Mesenteric fat pad (tissue), 1 donor: ENCODE measurements at places on chromosomes 7 and 10. TPM values are rescaled to one million over a fixed set of nuclear protein-coding genes. Genes with fewer than 3 reads are reported as not detected.

DNA sequence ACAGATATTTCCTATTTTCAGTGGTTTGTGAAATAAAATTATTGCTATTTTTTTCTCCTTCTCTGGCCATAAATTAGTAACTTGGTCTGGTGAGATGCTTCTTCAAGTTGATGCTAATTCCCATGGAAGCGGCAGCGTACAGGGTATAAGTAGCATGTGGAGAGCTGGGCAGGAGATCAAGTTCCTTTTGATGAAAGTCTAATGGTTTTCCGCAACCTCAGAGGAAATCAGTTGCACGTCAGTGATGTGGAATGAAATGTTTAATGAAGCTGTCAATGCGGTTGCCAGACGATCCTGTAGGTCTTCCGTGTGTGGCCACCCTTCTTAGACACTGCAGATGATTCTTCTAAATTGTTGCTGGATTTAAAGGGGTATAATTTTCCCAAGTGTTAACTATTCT lies 236.4 kb upstream of the GRM3 start:
- no peak for DNase-seq

- DNase-seq: no peak
Observed at GRCh38 chr10:91756286-91756685, 41.9 kb upstream of the TNKS2 start.

- no peak for DNase-seq
Observed at GRCh38 chr7:17384400-17384799, 85.9 kb downstream of the AHR start.

DNA sequence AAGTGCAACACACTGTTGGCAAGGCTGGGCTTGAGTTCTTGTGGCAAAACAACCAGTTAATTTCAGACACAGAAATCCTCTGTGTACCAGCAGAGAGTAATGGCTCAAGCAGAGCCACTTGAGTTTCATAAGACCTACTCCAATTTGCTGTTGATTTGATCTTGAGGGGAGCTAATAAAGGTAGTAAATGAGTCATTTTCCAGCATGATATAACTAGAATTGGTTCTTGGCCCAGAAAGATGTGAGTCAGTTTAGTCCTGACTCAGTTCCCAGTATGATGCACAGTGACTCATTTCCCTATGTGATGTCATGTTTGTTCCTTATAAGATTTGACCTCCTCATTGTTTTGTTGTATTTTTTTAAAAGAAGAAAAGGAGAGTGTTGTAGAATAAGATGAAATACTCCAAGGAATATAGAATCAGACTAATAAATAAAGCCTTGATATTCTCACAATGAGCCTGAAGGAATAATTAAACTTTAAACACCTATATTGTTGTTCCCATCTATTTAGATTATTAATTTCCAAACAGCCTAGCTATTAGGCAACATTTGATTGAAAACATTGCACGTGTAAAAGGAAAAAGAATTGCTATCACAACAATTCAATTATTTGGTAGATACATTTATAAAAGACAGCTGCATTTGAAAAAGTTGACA lies 186.2 kb downstream of the REEP3 start:
- DNase-seq: no peak

DNA sequence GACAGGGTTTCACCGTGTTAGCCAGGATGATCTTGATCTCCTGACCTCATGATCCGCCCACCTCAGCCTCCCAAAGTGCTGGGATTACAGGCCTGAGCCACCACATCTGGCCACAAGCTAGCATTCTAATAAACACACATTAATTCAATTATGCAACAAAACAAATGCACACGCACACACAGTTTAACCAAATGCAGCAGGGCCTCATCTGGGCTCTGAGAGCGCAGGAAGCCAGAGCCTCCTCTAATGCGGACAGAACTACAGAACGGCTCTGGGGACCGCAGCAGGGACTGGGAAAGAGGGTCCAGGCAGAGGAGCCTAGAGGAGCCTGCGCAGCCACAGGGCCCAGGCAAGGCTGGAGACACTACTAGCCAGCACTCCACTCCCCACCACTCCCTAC lies 3.8 kb downstream of the MAD1L1 start:
- no peak for DNase-seq

DNA sequence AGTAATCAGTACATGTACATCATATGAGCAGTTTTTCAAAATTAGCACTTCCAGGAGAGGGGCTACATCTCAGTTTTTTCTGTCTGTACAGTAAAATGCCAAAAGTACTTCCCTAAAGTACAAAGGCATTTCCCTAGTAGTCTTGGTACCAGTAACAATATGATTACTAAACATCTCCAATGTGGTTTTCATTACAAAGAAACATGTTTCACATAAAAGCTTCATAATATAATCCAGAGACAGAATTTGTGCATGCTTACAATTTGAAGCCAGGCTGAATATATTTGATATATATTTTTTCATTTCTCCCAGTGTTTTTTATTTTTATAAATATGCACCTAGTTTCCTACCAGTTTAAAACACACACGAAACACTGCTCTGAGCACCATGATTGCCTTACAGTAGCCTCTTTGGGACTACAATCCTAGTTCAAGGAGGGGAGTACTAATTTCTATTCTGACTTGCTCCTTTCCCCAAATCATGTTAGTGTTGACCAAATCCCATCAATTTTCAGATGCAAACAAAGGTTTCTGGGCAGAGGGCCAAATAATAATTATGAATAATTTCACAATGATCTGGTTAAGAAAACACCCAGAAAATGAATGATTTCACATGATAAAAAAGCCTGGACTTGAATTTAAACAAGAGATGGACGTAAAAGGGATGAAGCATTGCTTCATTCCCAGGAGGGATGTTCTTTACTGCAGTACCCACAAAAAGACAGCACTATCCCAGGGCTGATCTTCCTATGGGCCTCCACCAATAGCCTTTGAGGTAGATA lies 201.3 kb downstream of the SLC25A13 start:
- DNase-seq: no peak

DNA sequence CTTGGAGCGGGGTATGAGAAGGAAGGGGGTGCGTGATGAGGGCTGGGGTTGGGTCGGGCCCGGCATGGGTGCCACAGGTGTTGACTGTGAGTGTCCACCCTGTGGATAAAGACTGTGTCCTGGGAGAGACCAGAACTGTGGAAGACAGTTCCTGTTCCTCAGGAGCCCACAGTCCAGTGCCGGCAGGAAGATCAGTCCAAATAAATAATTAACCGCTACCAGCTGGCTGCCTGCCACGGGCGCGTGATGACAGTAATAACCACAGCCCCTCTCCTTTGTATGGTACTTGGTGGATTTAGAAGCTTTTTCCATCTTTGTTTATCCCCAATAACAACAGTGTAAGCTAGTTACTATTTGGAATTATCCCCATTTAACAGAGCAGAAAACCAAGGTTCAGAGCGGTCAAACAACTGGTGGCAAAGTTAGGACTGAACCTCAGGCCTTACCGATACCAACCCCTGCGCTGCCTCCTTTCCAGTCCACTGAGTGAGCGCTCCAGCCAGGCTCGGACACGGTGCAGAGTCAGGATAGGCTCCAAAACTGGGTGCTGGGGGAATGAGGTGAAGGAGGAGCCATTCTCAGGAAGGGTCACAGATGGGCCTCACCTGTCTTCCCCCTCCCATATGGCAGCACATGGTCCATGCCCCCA lies 5.1 kb downstream of the ZMIZ1 start:
- no peak for DNase-seq

DNA sequence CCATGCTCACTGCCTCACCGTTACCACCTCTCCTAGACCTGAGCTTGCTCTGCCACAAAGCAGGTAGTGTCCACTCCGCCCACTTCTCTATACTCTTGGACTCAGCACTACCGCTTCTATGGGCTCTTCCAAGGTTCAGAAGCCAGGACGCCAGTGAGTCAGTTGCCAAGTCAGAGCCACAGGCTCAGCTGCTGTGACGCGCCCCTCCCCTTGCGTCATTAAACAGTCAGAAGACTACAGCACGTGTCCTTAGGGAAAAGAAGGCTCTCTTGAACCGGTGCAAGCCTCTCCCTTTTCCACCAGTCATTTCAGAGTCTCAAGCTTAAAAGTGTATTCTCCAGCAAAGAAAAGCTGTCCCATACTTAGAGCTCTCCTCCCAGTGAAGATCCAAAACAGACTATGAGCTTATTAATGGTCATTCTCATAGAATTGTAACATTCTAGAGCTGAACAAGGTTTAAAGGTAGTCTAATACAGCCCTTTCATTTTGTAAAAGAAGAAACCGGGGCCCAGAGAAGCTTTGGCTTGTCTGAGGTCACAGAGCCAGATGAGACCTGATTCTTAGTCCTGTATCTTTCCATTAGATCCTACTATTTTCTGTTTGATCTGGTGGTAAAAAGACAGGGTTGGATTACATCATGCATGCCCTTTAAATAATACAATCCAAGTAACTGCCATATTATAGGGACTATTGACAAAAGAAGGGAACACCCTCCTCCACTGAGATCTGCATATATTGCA lies 40.9 kb upstream of the MET start:
- DNase-seq: no peak

- no peak for DNase-seq
Observed at GRCh38 chr10:5321273-5321672, 43.5 kb upstream of the UCN3 start.

- DNase-seq: no peak
Observed at GRCh38 chr7:81811956-81812865, 42.4 kb upstream of the HGF start.

GRCh38 chr7:6392712-6393666 lies 54.8 kb downstream of the DAGLB start:
- no peak for DNase-seq

- no peak for DNase-seq
Observed at GRCh38 chr10:63603709-63604445, 82.7 kb downstream of the REEP3 start.

DNA sequence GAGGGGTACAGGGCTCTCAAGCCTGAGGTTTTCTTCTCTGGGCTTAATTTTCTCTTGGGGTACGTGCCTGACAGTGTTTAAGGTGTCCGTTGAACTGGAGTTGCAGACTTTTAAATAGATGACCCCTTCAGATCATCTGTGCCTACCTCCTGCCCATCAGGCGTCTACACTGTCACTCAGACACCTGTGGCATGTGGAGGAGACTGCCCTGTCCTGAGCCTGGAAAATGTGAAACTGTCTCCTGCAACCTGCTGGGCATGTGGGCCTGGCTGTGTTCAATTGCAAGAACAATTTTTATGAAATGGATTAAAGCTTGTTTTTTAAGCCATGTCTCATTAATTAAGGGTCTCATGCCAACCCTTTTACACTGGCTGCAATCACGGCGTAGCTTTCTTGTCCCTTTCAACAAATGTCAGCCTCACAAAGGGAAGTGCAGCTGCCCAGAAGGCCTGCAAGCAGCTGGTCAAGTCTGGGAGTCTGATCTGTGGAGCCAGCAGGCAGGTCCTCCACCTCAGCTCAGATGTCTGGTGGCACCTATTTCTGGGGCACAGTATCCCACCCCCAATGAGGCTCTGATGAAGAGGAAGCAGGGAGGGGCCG lies 8.8 kb downstream of the ATP5MF start:
- no peak for DNase-seq

- DNase-seq: no peak
Observed at GRCh38 chr10:117168729-117169128, 28.6 kb upstream of the KCNK18 start.

The FRG2B gene
- not detected for total RNA-seq

GRCh38 chr7:23788843-23789242 lies 78.8 kb downstream of the STK31 start:
- no peak for DNase-seq

DNA sequence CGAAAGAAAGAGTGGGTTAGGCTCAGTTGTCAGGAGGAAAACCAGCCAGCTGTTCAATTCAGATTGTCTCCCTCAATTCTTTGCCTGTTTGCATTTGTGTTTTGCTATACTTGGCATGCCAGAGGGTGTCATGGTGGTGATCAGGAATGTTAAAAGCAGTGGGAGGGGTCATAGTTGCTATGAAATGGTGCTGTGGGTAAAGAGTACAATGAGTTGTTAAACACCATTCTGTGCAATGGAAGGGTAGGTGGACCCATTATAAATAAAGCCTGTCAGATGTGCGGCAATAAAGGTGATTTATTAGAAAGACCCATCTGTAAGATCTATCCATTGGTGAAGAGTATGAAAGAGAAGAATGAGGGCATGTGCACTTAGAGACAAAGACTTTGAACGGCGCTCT lies 82.2 kb downstream of the MRPL32 start:
- DNase-seq: no peak

- no peak for DNase-seq
Observed at GRCh38 chr7:36127075-36127740, 25.8 kb upstream of the EEPD1 start.

GRCh38 chr7:140176122-140176701 lies 571 bp downstream of the KDM7A start:
- DNase-seq: no peak

DNA sequence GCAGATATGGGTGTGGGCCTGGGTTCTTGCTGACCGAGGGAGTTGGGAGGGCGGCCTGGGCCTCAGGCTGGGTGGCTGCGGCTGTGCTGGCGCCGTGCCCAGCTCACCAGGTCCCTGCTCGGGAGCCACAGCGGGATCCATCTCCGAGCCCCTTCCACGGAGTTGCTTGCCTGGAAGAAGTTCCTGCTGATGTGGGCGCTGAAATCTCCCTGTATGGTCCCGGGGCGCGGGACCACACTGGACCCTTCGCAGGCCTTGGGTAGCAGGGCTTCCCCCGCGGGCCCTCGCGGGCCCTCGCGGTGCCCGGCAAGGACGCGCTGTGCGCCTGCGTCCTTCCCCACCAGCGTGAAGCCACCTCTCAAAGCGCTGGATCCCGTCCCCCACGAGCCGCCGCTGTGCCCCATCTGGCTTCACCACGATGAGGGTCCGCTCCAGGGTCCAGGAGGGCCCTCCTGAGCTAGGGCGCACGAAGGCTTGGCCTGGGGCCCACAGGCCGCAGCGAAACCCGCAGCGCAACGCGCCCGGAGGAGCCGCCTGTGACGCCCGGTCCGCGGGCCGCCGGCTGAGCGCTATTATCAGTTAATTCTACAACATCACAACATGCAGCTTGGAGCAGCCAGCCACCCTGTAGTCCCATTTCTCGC lies 31.5 kb downstream of the RAB19 start:
- no peak for DNase-seq

DNA sequence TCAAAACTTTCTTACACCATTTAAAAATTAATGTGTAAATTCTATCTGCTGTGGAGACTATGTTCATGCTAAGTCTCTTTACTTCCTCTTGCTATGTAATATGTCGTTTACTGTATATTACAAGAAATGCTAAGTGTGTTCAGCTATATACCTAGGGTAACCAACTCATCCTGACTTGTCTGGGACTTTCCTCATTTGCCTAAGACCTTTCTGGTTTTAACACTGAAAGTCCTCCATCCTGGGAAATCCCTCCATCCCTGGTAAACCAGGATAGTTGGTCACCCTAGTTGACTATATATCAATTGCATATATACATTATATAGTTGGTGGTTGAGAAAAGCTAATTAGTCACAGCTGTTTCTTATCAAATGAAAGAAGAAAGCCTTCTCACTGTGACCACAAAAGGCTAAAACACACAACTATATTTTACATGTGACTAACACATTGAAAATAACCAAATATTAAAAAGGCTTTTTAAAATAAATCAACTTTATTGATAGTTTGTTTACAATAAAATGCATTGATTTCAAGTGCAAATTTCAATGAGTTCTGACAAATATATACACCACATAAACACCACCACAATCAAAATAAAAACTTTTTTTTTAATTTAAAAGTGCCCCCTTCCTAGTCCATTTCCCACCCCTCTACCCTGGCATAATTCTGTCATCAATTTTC lies 167.7 kb upstream of the INHBA start:
- DNase-seq: no peak

GRCh38 chr10:111804781-111805180 lies 378.8 kb downstream of the GPAM start:
- no peak for DNase-seq

GRCh38 chr10:128017822-128018221 lies 108.4 kb downstream of the MKI67 start:
- no peak for DNase-seq
